ENCODE measurements at places on chromosomes 4 and X.
A peak's percentile ranks its signal among the peaks of the same experiment; 100 is the strongest.

GRCh38 chr4:54228961-54229501 lies at the start of gene PDGFRA:
Gene PDGFRA, plus strand, starts transcription at chr4:54229293. Its CDS starts 29,476 bp downstream, at chr4:54258769.
- no peak for DNase-seq

DNA sequence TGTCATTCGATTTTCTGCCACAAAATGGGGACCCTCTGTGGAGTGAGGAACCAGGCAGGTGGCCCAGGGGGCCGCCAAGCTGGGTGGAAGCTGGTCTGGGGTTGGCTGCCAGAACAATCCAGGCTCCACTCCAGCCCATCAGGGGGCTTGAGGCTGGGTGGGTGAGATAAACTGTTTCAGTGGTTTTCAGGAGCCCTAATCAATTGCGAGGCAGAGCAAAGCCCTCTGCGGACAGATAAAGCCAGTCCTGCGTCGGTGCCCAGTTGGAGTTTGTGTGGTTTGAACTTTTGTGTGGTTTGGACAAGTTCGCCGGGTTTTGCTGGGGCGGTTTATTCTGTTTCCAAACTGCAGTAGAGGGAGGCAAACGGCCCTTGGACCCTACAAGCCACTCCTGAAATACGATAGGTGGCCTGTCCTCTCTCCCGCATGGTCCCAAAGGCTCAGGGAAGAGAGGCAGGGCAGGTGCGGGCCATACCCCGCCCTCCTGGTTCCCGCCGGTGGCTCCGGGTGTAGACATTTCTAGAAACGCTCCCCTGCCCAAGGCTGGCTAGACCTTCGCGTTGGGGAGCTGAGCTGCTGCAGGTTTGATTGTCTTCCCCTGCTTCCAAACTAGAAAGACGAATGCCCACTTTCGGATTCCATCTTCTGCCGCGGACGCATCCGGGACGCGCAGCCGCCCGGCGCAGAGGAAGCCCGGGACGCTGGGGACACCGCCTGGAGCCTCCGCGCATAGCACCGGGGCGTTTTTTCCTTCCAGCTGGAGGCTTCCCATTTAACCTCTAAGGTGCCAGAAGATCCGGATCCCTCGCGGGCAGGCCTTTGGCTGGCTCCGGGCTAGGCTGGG lies 169.0 kb upstream of the BCOR start:
- peak; percentile 13 for DNase-seq

DNA sequence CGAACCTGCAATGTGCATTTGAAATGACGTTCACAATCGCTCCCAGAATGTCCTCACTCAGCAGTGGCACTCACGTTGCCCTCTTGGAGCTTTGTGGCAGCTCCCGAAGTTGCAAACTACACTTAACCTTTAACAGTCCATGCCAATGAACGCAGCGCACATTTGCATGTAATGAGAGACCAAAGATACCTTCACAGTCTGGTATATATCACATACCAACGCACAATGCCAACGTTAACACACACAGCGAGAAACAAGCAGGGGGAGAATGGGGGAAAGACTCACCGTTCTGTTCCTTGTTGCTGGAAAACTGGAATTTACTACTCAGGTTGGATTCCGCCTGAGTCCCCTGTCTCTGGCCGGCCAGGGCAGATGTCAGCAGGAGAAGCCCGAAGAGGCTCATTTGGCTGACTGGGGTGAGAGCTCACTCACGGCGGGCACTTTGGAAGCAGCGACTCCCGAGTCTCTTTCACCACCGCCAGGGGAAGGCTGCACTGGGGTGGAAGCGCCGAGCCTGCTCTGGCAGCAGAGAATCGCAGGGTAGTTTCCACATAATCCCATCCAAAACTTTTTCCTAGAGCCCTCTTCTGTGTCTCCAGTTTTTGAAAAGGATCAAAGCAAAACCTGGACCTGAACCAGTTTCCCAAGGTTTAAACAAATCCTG lies 966 bp downstream of the PDGFC start:
- no peak for DNase-seq

DNA sequence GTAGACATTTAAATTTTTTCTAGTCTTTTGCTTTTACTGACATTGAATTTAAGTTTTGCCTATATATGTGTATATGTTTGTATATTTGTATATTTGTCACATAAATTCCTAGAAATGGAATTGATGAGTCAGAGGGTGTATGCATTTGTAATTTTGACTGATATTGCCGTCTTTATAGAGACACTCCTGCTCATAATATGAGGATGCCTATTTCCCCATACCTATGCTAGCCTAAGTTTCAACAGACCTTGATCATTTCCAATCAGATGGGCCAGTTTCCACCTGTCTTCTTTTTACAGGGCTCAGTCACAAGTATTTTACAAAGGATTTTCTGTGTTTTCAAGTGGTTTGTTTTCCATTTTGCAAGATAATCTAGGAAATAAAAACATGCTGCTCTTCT lies 10.8 kb downstream of the PDLIM5 start:
- no peak for DNase-seq

DNA sequence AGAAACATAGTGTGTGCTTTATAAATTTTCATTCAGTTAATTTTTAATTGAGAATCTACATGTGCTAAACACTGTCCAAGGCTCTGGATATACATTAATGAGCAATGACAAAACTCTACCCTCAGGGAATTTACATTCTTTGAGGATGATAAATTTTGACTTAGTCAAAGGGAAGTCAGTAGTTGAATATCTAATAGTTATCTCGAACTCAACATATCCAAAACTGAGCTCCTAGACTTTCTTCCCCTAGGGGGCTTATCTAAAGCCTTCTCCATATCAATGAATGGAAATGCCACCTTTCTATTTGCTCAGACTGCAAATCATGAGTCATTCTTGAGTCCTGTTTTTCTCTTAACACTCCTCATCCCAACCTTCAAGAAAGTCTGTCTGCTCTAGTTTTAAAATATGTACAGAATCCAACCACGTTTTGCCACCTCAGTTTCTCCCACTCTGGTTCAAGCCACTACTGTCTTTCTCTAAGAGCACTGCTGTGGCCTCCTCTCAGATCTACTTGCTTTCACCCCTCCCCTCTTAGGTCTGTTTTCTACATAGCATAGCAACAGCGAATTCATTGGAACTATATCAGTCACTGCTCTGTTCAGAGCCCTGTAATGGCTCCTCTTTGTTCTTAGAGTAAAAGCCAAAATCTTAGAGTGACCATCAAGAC lies 9.5 kb downstream of the PARM1 start:
- DNase-seq, result no peak

DNA sequence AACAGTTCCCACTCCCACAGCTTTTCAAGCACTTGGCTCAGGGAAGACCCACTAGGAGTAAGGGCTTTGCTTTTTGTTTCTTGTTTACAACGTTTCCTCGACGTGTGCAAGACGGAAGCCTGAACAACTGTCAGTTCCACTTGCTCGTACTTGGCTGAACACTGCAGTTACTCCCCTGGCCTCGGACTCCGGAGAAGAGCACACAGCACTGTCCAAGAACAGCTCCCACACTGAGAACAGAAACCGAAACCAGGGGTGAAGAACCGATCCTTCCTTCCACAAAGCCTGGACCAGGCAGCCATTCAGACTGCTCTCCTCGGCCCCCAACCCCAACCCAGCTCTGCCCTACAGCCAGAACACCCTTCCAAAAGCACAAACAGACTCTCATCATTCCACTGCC lies 25.5 kb downstream of the IRF2 start:
- DNase-seq, result no peak

GRCh38 chr4:11359591-11359990 lies 69.1 kb downstream of the HS3ST1 start:
- no peak for DNase-seq

GRCh38 chr4:94947681-94948108 lies 189.9 kb downstream of the BMPR1B start:
- no peak for DNase-seq

DNA sequence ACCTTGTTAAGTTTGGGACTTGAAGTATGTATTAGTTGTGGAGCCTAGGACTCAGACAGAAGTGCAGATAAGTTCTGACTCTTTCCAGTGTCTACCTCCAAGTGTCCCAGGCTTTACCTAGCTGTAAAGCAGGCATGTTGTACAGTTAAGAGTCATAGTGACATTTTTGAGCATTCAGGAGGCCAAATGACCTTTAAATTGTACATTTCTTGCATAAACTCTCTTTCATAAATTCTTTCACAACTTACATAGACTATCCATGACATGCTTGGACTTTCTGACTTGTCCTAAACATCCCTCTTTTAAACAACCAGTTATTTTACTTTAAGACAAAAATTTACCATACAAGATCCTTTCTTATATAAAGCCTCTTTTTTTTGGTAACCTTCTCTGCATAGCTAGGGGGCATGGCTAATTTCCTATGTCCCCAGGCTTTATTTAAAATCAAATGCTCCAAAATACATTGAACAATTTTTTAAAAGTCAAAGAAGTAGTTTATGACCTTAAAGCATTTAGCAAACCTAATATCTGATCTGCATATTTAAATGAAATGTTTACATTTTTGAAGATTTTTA lies 40.1 kb upstream of the UGT8 start:
- no peak for DNase-seq

GRCh38 chr4:146142768-146143167 lies 32.8 kb upstream of the LSM6 start:
- no peak for DNase-seq

DNA sequence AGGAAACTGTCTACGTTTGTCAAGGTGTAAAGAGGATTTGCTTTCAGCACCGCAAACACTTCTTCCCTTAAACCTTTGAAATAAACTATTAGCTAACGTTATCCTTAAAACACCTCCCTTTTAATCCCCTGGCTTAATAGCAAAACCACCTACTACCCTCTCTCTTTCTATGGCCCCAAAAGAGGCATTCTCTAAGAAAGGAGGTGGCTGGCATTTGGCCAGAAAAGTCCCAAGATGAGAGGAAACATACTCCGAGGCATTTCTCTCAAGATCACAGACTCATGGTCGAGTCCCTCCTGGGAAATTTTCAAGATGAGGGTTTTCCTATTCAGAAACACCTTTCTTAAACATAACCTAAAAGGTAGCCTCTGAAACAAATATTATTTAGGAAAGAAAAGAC lies 60.6 kb upstream of the VCX3B start:
- no peak for DNase-seq

GRCh38 chrX:136112778-136113177 lies 34.6 kb upstream of the FHL1 start:
- no peak for DNase-seq

- DNase-seq, result no peak
Measured at GRCh38 chrX:130197464-130197863, 25.7 kb downstream of the RAB33A start.

GRCh38 chrX:97524997-97525396 lies 641.3 kb downstream of the RPA4 start:
- DNase-seq, result no peak

DNA sequence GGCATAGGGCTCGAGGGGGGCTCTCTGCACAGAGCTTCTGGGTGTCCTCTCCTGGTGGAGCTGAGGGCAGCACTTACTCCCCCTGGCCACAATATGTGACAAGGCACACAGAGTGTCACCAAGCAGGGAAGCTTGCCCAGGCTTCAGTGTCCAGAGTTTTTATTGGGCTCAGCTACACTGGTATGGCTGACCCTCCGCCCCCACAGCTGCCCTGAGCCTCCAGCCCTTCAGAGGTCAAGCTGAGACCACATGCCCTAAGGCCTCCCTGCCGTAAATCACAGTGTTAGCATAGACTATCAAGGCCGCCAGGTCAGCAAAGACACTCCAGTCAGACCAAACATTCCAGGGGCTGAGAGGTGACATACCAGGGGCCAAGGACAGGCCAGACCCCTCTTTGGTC lies 59.0 kb downstream of the EVC start:
- no peak for DNase-seq
